ENCODE measurements at places on chromosomes 1 and 21.

DNA sequence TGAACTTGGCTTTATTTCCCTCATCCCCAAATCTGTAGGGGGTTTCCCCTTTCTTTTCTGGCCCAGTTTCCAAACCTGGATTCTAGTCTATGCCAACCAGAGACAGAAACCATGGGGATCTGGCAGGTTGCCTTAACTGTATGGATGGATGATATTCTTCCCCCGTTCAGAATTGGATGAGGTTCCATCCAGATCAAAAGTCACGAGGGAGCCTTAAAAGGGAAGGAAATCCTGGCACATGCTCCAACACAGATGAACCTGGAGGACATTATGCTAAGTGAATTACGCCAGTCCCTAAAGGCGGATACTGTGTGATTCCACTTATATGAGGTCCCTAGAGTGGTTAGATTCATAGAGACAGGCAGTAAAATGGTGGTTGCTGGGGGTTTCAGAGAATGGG lies 124.4 kb downstream of the HUNK start:
- DNase-seq, result no peak

DNA sequence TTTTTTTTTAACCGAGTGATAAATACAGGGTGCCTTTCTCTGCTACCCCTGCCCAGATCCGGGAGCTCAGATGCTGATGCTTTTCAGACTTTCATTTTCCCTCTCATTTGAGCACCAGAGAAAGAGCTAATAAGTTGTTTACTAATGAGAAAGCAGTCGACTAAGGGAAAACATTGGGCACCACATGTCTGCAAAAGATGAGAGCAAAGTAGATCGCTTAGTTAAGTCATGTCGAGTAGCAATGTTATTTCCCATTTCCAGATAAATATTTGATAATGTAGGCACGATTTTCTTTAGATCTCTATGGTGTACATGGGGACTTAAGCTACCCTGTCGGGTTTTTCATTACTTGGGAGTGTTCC lies 1.2 kb downstream of the PKN2 start:
- no peak for DNase-seq

DNA sequence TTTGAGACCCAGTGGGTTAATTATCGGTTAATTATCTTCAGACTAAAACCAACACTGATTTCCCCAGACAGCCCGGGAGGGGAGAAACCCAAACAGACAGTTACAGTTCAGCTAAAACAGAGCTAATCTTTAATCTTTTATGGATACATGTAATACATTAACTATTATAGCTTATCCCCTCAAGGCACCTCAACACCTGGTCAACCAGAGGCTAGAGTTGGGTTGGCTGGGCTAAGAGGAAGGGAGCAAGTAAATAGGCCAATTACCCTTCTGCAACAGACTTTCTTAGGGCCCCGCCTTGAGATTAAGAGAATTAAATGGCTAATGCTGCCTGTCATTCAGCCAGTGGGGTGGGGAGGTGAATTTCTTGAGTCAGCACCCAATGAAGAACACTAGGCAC lies 6.6 kb upstream of the MED18 start:
- DNase-seq, result no peak

GRCh38 chr1:36137776-36138175 lies 11.5 kb downstream of the TRAPPC3 start:
- DNase-seq, result no peak

- no peak for DNase-seq
These were observed 9.1 kb upstream of the MTF1 start for GRCh38 chr1:37868466-37868865.

- no peak for DNase-seq
These were observed 27.9 kb downstream of the HIVEP3 start for GRCh38 chr1:41890825-41891198.

GRCh38 chr1:153793973-153794615 lies 18.9 kb downstream of the SLC27A3 start:
- DNase-seq, result no peak

- no peak for DNase-seq
These were observed 54.6 kb upstream of the SYT14 start for GRCh38 chr1:209883341-209883971.

- no peak for DNase-seq
These were observed 3.9 kb downstream of the NEGR1 start for GRCh38 chr1:72278461-72278860.

GRCh38 chr1:38940339-38941047 lies 1.1 kb downstream of the RHBDL2 start:
- DNase-seq, result no peak

DNA sequence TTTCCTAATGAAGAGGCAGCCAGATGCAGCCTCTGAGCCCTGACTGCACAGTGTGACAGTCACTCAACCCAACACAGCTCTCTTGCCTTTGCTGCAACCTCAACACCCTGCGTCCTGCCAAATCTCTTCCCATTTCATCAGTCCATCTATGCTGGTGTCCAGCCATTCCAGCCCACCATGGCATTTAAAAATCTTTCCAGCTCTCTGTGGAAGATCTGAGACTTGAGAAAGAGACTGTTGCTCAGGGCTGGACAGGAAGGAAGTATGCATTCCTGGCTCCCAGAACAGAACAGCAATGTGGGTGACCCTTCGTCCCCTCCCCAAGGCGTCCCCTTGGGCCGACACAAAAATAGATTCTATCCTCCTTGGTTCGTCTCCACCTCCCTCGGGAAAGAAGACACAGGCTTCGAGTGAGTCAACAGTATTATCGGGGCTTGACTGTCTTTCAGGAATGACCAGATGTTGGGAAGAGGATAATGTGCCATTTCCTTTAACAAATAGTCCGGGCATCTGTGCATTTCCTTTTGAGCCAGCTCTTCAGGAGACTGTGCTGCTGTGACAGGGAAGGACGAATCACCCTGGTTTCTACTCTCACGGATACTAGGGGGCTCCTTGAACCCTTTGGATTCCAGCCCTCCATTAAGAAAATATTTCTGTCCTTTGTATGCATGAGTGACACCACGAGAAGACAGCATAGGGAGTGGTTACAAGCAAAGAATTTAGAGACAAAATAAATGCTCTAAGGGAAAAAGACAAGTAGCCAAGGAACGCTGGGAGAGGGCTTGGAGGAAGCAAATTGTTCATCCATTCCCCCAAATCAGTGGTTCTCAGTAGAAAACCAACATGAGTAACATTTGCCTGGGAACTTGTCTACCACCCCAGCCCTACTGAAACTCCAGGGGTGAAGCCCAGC lies 111.4 kb upstream of the CDC42BPA start:
- no peak for DNase-seq

GRCh38 chr1:232481091-232481490 lies 148.8 kb downstream of the SIPA1L2 start:
- no peak for DNase-seq

GRCh38 chr1:107692580-107693345 lies 272.2 kb downstream of the VAV3 start:
- DNase-seq, result no peak

- DNase-seq, result no peak
These were observed 190.7 kb upstream of the ESRRG start for GRCh38 chr1:216913976-216914375.

DNA sequence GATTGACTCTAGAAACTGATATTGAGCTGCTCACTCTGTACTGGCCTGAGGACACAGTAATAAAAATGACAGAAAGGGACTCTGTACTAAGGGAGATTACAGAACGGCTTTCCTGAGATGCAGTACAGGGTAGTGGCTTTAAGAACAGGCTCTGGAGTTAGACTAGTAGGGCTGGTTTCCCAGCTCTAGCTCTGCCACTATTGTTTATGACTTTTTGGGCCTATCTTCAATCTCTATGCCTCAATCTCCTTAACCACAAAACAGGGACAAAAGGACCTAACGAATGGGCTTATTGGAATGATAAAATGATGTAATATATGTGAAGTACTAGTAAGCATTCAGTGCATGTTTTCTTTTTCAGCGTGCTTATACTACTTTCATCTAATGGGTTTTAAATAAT lies 1.4 kb downstream of the DEPDC1 start:
- DNase-seq, result no peak

DNA sequence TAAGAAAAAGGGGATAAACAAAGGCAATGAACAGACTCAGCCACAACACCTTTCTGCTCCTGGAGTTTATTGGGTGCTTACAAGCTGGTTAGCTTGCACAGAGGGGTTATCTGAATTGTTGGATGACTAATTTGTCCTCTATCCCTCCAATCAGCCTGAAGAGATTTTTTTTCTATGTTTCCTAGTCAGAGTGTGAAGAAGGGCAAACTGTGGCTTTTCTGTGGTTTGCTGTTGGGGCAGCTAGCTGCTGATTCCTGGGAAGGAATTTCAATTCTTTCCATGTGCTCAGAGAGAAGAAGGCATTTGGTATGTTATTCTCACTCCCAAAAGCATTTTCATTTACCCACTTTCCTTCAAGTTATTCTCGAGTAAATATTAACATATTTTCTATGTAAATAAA lies 48.6 kb downstream of the PCP4 start:
- DNase-seq, result no peak

- DNase-seq, result no peak
These were observed 413.9 kb downstream of the DUSP10 start for GRCh38 chr1:221327954-221328353.

DNA sequence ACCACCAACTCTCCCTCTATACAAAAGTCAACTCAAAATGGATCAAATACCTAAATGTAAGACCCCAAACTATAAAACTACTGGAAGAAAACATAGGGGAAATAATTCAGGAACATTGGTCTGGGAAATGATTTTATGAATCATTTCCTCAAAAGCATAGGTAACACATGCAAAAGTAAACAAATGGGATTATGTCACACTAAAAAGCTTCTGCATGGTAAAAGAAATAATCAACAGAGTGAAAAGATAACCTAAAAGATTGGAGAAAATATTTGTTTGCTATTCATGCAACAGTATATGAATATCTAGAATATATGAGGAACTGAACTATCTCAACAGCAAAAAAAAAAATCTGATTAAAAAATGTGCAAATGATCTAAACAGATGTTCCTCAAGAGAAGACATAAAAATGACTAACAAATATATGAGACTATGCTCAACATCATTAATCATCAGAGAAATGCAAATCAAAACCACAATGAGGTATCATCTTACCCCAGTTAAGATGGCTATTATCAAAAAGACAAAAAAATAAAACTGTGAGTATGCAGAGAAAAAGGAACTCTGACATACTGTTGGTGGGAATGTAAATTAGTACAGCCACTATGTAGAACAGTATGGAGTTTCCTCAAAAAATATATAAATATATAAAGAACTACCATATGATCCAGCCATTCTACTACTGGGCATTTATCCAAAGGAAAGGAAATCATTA lies 47.8 kb downstream of the VCAM1 start:
- DNase-seq, result no peak

DNA sequence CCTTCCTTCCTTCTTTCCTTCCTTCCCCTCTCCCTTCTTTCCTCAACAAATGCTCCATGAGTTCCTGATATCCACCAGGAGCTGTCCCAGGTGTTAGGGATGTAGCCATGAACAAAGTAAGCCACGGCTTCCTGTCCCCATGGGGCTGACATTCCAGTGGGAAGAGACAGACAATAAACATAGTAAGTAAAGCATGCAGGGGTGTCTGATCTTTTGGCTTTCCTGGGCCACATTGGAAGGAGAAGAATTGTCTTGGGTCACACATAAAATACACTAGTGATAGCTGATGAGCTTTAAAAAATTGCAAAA lies 81.5 kb upstream of the ZBTB40 start:
- no peak for DNase-seq

DNA sequence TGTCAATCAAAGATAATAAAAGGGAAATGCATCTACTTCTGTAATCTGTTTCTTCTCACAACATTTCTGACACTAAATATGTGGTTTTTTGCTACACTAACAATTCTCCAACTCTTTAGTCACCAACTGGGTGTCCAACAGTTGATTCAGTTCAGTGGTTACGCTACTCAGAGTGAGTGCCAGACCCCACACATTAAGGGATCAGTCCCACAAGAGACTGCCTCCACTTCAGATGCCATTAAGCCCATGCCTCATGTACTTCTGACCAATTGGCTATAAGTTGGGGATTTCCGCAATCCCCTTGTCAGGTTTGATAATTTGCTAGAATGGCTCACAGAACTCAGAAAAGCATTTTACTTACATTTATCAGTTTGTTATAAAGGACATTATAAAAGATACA lies 28.4 kb downstream of the RNF2 start:
- DNase-seq, result no peak

- DNase-seq, result no peak
These were observed 22.3 kb upstream of the PTGFR start for GRCh38 chr1:78468521-78468920.

DNA sequence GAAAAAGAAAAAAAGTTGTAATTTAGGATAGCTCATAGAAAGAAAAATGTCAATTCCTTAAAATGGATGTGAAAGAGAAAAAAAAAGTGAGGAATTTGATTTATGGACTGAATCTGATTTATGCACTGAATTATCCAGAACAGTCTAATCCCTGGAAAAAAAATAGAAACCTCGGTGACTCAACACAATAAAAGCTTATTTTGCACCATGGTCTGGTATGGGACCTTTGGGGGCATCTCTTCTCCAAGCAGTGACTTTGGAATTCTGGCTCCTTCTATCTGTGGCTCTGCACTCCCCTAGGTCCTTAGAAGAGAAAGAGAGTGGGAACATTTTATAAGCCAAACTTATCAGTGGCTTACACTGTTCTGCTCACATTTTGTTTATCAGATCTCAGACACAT lies 471.7 kb upstream of the B3GALT2 start:
- DNase-seq, result no peak

- no peak for DNase-seq
These were observed 24.2 kb downstream of the MAPKAPK2 start for GRCh38 chr1:206708882-206709281.

DNA sequence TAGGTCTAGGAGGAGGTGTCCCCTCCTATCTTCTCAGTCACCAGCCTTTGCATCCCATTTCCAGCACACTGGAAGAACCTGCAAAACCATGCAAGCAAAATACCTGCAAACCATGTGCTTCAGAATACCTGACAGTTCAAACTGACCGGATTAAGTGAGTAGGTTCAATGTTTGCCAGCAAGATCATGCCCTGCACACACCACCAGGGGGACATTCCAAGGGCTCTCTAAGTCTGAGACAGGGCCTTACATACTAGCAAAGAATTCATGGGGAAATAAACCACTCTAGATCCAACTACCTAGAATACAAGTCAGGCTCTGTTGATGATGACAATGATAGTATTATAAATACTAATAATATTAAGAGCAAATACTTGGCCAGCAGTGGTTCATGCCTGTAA lies 27.6 kb downstream of the INPP5B start:
- no peak for DNase-seq

- DNase-seq, result peak; percentile 27
These were observed at the start of gene SLC2A5 for GRCh38 chr1:9069326-9070100. Gene SLC2A5, minus strand, starts transcription at chr1:9069635. Its CDS starts 99 bp downstream, at chr1:9069536.

DNA sequence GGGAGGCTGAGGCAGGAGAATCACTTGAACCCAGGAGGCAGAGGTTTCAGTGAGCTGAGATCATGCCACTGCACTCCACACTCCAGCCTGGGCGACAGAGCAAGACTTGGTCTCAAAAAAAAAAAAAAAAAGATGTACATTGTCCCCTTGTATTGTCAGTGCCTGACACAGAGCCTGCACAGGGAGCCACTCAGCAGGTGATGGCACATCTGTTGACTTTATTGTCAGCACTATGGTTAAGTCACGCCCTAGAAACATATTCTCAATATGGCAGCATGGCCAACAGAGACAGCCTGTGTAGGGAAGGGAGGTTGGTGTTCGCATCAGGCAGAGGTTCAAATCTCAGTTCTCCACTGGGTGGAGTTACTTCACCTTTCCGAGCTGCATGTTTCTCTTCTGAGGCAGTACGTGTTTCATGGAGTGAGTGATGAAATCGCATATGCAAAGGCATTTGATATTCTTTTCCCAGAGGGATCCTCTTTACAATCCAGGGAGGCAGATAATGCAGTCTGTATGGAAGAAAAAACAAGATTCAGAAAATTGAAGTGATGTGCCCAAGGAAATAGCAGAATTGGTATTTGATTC lies 20.6 kb downstream of the LAMC2 start:
- no peak for DNase-seq

GRCh38 chr1:243320224-243320623 lies 64.4 kb downstream of the SDCCAG8 start:
- no peak for DNase-seq
